Left renal cortex interstitium (tissue), 4 donors: ENCODE measurements at places on chromosomes 11 and 22.
A peak's percentile ranks its signal among the peaks of the same experiment; 100 is the strongest.

- peak; percentile 48 for DNase-seq
Observed at GRCh38 chr11:69088676-69089146, 40.0 kb downstream of the TPCN2 start.

DNA sequence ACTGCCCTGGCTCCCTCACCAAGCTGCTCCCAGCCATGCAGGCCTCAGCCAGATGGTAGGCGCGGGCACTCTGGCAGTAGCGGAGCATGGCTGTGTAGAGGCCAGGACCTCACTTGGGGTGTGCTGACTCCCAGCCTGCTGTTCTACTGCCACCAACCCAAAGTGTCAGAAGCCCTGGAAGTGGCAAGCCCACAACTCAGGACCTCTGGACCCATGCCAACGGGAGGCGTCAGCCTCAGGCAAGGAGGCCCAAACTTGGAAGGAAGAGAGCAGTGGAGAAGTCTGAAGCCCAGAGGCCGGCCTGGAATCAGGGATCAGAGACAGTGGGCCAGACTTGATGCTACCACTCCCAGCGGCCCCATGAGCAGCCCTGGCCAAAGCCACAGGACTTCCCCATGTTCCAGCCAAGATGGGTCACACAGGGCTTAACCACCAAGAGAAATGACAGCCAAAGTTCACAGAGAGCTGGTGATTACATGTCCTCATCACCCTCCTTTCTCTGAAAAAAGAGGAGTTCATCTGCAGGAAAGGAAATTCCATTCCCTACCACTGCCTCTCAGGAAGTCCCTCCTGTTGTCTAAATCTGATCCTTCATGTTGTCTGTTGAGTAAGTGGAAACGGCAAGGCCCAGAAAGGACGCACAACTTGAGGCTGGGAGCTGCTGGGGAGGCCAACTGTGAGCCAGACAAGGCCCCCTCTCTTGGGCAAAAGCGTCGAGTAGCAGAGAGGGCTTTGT lies 4.4 kb downstream of the ARRB1 start:
- no peak for DNase-seq

DNA sequence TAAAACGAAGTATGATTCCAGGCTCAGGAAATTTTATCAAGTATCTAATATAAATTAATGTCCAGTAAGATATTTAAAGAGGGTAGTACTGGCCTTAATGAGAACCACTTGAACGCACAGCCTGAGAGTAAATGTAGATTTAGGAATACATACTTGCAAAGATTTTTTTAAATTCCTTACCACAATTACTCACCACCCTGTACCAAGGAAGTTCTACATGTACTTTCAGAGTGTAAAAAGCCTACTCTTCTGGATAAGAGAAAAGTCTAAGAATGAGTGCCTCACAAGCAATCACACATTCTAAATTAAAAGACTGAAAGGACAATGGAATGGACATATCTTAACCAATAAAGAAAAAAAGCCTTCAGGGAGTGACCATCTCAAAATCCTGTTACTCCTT lies 697.4 kb downstream of the DLG2 start:
- no peak for DNase-seq

GRCh38 chr11:86464509-86465221 lies 90.0 kb downstream of the CCDC81 start:
- DNase-seq: no peak

DNA sequence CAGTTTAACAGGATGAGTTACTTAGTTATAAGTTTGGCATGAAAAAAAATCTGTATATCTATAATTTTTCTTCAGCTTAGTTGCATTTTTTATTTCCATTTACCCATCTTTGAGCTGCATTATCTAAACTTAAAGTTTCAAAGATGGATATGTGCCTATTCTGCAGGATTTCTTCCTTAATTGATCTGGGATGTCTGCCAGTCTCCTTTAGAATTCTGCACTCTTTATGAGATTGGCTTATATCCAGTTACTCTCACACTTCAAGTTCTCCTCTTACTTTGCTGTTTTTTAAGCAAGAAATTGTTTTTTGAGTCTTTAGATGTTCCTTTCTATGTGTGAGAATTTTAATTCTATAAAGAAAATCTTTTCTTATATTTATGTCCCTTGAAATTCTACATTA lies 5.1 kb upstream of the PDGFD start:
- DNase-seq: no peak

- DNase-seq: no peak
Observed at GRCh38 chr11:26805001-26805400, 83.1 kb upstream of the SLC5A12 start.

- DNase-seq: no peak
Observed at GRCh38 chr11:101915791-101916291, 481 bp downstream of the ANGPTL5 start.

- no peak for DNase-seq
Observed at GRCh38 chr22:38886333-38886732, 14.3 kb upstream of the CBX6 start.

DNA sequence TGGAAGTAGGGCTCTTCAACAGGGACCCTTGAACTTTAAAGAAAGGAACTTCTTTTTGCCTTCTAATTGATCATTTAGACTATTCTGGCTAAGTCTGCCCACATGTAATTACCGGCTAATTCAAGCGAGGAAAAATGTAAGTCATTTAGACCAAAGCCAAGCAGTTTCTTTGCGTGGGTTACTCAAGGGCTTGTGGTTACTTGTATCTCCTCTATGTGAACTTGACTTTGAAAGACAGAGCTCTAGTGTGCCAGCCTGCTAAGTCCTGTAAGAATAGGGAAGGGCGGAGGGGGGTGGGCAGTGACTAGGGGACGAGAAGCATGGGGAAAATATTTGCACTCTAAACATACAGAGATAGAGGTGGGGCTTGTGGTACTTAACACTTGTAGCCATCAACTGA lies 145.2 kb upstream of the TEAD1 start:
- no peak for DNase-seq

DNA sequence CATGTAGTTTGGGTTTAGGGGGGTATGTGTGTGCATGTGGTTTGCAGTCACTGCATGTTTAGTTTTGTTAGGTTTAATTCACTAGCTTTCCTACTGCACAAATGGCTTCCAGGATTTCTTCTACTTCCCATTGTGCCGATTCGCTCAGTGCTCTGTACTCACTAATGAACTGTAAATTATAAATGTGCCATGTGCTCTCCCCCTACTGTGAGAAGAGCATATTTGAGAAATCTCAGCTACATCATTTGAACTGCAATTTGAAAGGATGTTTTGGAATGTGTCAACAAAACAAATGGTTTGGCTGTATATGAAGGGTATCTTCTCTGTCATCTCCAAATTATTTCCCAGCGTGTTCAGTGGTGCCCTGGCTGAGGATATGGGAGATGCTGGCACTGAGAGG lies 28.1 kb downstream of the CYB5R2 start:
- DNase-seq: no peak
